ENCODE measurements at places on chromosomes 1 and 21. TPM values are rescaled to one million over a fixed set of nuclear protein-coding genes. Genes with fewer than 3 reads are reported as not detected.
A peak's percentile ranks its signal among the peaks of the same experiment; 100 is the strongest.

GRCh38 chr1:20151906-20152598 is 12.9 kb downstream of the PLA2G2F start:
- ATAC-seq: peak; percentile 90

C8B gene
- total RNA-seq: not detected

IL19 gene
- total RNA-seq: not detected

- ATAC-seq: no peak
Measured at GRCh38 chr1:227174164-227174563, 144.1 kb downstream of the CDC42BPA start.

GRCh38 chr1:206893380-206893779 is 3.9 kb upstream of the IL24 start:
- no peak for ATAC-seq

GRCh38 chr1:179810367-179810715 is 67.2 kb downstream of the FAM163A start:
- ATAC-seq: no peak

CRP gene
- total RNA-seq: 0.27 TPM

DNA sequence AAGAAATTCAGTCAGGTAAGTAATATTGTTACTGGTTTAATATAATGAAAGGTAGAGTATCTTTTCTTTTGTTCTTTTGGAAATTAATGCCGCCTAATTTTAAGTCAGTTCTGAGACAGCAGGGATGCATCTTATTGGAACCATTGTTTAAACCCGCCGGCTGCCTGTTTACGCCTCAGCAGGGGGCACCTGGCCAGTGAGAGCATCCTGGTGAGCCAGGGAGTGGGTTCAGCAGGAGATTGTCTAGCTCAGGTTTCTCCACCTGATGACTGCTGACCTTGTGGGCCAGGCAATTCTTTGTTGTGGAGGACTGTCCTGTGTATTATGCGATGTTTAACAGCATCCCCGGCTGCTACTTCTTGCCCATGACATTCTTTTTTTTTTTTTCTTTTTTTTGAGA is 30.2 kb downstream of the CHAF1B start:
- ATAC-seq: no peak

DNA sequence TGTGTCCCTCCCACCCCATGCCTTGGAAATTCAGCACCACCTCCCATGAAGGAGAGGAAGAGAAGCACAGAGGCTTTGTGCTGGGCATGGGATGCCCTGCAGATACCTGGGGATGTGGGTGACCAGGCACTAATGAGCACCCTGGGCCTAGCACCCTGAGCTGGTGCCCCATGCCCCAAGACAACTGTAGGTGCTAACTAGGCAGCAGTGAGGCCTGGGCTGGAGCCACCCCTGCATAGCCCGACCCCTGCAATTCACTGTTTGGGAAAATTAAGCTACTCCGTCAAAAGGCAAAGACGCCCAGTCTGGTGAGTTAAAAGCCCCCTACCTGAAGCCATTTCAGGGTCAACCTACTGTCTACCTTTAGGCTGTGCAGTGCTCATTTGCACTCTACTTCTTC is 5.4 kb downstream of the KCNA2 start:
- no peak for ATAC-seq

GRCh38 chr21:41481191-41481590 is 26.8 kb downstream of the TMPRSS2 start:
- ATAC-seq: no peak

ARMH1 gene
- 0.77 TPM for total RNA-seq

DNA sequence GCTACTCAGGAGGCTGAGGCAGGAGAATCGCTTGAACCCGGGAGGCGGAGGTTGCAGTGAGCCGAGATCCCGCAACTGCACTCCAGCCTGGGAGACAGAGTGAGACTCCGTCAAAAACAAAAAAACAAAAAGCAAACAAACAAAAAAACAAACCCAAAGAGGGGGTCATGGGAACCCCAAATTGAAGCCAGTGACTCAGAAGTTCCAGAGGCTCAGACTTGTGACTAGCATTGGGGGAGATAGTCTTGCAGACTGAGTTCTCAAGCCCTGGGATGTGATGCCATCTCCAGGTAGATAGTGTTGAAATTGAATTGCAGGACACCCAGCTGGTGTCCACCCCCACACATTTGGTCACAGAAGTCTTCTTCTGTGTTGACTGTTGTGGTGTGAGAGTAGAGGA is 24.9 kb upstream of the ENO1 start:
- no peak for ATAC-seq

- ATAC-seq: no peak
Measured at GRCh38 chr1:31749785-31750735, 14.1 kb downstream of the ADGRB2 start.

DNA sequence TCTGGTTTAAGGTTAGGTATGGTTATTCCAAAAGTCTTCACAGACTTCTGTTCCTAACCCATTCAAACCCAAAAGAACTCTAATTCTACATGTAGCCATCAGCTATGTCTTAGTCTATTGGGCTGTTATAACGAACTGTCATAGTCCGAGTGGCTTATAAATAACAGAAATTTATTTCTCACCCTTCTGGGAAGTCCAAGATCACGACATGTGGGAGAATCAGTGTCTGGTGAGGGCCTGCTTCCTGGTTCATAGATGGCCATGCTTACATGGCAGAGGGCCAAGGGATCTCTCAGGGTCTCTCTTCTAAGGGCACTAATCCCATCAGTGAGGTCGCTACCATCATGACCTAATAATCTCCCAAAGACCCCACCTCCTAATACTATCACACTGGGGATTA is 103.0 kb upstream of the PPP2R5A start:
- ATAC-seq: no peak

GRCh38 chr1:34002810-34003209 is 138.9 kb downstream of the HMGB4 start:
- ATAC-seq: no peak

HJV gene
- total RNA-seq: not detected

DNA sequence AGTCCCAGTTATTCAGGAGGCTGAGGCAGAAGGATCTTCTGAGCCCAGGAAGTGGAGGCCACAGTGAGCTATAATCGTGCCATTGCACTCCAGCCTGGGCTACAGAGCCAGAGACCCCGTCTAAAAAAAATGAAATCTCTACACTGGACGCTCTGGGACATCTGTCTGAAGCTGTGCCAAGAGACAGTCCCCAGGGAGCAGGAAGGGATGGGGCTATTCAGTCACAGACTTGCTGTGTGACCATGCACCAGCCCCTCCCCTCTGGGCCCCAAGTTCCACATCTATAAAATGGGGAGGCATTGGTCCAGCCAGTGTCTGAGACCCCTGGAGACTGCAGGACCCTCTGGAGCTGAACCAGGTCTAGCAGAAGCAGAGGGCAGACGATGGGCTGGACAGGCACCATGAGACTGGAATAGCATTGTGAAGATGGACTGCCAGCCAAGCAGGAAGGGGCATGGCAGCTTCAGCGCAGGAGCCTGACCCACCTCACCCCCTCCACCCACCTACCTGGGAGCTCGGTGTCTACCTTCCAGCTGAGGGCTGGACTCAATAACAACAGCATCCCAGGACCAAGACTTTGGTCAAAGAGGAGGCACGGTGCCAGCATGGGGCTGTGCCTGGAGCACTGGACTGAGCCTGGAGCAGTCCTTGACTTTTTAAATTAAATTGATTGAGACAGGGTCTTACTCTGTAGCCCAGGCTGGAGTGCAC is 1.4 kb downstream of the TMEM54 start:
- ATAC-seq: no peak

DNA sequence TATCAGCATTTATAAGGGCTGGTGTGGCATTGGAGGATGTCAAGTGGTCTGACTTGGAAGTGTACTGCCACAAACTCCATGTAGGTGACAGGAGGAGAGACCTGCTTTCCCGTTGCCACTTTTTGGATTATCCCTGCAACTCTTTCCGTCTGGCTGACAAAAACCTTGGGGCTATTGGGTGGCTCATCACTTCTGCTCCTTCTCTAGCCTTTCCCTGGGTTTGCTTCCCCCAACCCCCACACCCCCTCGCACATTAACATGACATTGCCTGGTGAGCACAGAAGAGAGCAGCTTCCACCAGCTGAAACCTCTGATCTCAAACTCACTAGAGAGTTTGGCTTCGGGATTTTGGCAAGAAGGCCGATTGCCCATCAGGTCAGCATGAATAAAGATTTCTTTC is 39.2 kb downstream of the PROX1 start:
- no peak for ATAC-seq

GRCh38 chr1:175272361-175272760 is 79.8 kb upstream of the KIAA0040 start:
- ATAC-seq: no peak

CLDN19 gene
- not detected for total RNA-seq

All from gastroesophageal sphincter (tissue), 4 donors.